Large intestine (tissue), 12 donors: ENCODE measurements at places on chromosomes 1 and 21. TPM values are rescaled to one million over a fixed set of nuclear protein-coding genes. Genes with fewer than 3 reads are reported as not detected.

GRCh38 chr1:91851130-91852010 lies 34.6 kb downstream of the TGFBR3 start:
- DNase-seq = peak; percentile 68

- no peak for DNase-seq
Observed at GRCh38 chr1:215878128-215878527, 311.0 kb downstream of the KCTD3 start.

RPAP2 gene
- polyA plus RNA-seq = 21.8 TPM

- no peak for DNase-seq
Observed at GRCh38 chr1:8689431-8690252, 127.8 kb downstream of the RERE start.

DNA sequence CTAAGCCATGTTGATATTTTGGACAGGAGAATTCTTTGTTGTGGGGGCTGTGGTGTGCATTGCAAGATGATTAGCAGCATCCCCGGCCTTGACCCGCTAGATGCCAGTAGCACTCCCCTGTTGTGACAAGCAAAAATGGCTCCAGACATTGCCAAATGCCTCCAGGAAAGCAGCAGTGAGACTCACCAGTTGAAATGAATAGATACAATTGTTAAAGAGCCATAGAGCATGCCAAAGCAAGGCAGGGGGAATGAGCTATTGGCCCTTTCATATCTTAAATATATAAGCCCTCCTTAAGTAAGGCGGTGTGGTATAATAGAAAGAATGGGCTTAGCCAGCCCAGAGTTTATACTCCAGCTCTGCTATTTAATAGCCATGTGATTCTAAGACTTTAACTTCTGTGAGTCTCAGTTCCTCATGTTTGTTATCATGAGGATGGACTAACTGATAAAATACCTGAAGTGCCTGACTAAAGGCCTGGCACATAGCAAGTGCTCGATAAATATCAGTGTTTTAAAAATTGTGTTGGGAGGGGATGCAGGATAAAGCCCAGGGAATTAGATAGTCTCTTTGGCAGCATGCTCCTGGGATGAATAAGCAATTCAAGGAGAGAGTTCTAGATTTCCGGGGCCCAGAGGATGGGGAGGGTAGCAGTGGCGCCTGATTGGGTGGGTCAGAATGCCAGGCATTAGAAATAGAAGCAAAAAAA lies 21.1 kb upstream of the RGS4 start:
- no peak for DNase-seq
